ENCODE measurements at places on chromosomes 16 and 17.

DNA sequence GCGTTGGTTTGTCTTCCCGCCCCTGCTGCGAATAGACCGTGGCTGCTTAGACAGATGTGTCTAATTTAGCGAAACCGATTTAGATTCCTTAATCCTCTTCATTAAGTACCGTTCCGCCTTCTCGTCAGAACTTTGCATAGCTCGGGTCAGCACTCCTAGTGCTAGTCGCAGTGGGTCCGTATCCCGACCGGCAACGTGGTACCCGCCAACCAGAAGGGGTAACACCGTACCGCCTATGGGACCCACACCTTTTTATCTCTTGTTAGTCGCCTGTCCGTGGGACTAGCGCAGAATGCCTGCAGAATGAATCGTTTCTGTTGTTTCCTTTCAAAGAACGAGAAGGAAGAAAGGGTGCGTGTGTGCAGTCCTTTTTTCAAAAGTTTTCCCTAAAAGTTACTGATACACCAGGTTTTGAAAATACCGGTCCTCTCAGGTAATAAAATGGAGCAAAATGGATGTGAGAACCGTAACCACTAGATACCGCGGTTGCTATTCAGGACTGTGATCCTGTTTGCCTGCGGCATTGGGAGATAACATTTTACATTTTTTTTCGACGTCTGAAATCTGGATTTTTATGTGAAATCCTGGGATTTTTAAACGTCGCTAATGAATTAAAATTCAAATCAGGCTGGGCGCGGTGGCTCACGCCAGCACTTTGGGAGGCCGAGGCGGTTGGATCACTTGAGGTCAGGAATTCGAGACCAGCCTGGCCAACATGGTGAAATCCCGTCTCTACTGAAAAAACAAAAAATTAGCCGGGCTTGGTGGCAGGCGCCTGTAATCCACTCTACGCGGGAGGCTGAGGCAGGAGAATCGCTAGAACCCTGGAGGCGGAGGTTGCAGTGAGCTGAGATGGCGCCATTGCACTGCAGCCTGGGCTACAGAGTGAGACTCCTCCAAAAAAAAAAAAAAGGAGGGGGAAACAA, 998 bp upstream of the SRSF1 start:
- DNase-seq: no peak

DNA sequence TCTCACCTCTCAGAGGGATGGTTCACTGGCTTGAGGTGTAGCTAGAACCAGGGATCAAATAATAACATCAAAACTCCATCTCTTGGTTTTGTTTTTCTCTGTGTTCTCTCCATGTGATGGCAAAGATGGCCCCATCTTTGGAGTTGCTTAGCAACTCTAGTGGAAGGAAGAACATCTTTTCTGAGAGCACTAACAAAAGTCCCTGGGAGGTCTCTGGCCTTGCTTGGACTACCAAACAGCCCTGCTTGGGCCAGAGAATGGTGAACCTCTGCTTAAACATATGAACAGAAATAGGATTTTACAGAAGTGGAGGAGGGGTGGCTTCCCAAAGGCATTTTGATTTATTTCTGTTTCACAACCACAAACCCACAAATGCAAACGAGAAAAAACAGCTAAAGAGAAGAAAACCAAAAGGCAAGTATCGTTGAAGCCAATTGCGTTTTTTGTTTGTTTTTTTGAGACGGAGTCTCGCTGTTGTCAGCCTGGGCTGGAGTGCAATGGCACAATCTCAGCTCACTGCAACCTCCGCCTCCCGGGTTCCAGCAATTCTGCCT, 13.2 kb downstream of the GABARAPL2 start:
- no peak for DNase-seq

GRCh38 chr17:40097931-40098845, 2.2 kb downstream of the NR1D1 start:
- DNase-seq: no peak

DNA sequence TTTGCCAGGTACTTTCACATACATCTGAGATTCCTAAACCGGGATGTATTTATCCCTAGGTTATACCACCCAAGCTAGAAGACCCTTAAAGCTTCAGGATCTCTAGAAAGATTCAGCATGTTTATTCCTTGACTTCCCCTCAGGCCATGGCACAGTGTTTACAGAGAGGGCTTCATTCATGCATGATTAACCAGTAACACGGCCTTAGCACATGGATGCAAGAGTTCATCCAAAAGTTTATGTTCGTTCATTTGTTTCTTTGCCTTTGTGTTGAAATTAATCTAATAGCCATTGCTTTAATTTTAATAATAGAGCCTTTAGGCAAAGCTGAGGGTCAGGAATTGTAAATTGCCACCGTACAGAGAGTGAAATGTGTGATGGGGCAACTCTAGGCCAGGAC, 13.8 kb downstream of the PCTP start:
- no peak for DNase-seq

Measured in stimulated activated CD4-positive, alpha-beta T cell treated with anti-CD3 and anti-CD28 coated beads, Interleukin-15, amount 100 ng/mL, for 48 hours (primary cell).